ENCODE measurements at places on chromosomes 13 and 19.

DNA sequence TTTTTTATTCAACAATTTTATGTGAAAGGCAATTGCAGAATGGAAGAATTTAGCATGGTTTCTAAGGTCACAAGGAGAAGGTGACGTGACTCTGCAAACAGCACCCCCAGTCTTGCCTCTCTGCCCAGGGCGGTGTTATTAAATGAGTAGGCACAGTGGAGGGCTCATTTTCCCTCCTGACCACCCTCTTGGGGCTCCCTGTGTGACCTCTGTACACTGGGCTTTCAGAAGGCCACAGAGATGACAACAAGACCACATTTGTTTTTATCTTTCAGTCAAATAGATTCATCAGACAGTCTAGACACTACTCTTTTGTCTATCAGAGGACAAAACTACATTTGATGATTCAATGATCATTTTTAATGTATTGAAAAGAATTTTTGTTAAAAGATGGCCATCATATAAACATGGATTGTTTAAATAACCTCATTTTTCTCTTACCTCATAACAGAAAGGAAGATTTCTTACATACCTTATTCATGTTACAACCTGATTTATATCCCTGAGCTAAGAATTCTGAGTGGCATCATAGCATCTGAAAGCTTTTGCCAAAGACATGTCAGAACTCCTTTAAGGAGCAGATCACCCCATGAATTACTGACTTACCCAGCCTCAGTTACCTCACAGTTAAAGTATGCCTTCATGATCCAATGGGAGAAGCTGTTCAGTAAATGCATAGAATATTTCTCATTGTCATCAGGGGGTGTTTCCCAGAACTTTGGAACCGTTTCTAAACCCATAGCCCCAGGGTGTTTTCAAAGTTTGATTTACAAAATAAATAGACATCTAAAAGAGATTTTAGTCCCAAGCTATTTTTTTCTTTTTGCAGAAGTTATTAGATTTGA is 184.0 kb upstream of the RFC3 start:
- DNase-seq, result no peak

DNA sequence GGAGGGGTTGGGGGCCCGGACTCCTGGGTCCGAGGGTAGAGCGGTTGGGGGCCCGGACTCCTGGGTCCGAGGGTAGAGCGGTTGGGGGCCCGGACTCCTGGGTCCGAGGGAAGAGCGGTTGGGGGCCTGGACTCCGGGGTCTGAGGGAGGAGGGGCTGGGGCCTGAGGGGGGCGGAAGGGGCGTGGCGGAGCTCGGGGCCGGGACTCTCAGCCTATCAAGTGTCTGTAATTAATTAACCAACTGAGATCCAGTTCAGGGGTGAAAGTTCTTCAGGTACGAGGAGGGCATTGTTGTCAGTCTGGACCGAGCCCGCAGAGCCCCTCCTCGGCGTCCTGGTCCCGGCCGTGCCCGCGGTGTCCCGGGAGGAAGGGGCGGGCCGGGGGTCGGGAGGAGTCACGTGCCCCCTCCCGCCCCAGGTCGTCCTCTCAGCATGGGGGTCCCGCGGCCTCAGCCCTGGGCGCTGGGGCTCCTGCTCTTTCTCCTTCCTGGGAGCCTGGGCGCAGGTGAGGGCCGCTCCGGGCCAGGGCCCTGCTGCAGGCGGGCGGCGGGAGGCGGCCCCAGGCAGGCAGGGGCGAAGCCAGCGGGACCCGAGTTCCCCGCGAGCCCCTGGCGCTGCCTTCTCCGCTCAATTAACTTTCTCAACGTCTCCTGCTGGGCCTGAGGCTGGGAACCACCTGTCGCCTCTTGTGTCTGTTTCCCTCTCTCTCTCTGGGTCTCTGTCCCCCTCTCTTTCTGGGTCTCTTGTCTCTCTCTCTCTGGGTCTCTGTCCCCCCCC is 697 bp downstream of the FCGRT start:
- peak; percentile 59 for DNase-seq

DNA sequence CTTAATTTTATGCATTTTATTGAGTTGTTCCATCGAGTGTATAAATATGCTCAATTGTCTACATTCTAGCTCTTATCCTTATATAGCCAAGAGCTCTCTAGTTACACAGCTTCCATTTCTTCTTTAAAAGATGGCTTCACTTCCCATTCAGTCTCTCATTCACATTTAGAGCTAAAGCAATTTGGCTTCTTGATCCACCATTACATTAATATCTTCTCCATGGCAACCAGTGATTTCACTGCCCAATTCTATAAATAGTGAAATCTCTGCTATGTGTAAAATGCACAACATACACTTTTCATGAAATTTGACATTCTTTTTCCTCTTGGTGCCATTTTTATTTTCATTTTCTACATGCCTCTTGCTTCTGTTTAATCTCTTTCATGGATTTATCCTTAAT is 696.9 kb upstream of the ATXN8OS start:
- no peak for DNase-seq

- DNase-seq, result peak; percentile 56
Observed at GRCh38 chr19:6425732-6426620, 1.4 kb upstream of the KHSRP start.

DNA sequence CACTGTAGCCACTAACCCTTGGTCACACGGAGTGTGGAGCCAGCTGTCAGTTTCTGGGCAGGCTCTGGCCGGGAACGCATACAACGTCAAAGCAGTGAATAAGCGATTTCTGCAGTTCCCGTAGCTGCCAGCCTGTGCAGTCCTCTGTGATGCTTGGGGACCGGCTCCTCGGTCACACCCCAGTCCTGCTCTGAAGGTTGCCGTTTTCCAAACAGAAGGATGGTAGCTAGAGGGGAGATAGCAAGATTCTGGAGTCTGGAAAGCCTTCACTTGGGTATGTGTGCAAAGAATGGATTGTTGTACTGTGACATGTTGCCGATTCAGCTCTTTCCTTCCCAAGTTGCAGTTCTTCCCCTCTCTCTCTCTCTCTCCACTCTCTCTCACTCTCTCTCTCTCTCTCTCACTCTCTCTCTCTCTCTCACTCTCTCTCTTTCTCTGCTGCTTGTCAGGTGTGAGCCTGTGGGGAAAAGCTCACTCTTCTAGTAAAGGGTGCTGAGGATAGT is 38.7 kb upstream of the C1QTNF9 start:
- DNase-seq, result no peak

DNA sequence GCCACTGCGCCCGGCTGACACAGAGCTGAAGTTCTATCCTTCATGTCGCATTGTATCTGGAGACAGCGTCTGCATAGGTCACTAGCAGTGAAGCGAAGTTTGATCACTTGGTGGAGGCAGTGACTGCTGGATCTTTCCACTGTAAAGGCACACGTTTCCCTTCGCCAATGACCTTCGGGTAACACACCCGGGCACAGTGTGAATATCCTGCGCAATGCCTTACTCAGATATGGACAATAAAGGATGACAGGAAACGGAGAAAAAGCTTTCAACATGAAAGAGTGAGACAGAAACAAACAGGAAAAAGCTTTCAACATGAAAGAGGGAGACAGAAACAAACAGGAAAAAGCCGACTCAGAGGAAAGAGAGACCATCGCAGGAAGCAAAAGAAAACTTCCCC is 17.1 kb downstream of the ARL11 start:
- no peak for DNase-seq

- DNase-seq, result no peak
Observed at GRCh38 chr13:34913040-34913439, 29.0 kb upstream of the NBEA start.

DNA sequence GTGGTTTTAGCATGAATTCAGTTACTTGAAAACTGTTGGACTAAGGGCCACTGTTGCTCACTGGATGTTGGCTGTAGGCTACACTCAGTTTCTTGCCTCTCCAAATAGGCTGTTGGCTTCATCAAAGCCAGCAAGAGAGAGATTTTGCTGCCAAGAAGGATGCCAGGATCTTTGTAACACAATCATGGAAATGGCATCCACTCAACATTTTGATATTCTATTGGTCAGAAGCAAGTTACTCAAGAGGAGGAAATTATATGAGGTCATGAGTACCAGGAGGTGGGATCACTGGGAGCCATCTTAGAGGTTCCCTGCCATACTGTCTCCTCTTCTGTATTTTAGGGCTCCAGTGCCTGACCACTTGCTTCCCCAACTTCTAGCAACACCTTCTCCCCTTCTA is 30.6 kb downstream of the SYDE1 start:
- DNase-seq, result no peak

GRCh38 chr19:9057505-9058258 is 29.2 kb upstream of the OR1M1 start:
- DNase-seq, result no peak

GRCh38 chr19:57071444-57071843 is 48.3 kb upstream of the USP29 start:
- no peak for DNase-seq

DNA sequence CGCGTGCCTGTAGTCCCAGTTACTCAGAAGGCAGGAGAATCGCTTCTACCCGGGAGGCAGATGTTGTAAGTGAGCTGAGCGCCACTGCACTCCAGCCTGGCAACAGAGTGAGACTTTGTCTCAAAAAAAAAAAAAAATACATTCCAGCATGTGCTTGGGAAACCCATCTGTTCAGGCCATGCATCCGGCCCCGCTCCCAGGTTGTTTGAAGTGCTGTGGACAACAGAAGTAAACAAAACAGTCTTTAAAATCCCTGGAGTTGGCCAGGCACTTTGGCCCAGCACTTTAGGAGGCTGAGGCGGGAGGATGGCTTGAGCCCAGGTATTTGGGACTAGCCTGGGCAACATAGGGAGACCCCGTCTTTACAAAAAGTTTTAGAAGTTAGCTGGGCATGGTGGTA is 3.2 kb upstream of the PTPRS start:
- no peak for DNase-seq

DNA sequence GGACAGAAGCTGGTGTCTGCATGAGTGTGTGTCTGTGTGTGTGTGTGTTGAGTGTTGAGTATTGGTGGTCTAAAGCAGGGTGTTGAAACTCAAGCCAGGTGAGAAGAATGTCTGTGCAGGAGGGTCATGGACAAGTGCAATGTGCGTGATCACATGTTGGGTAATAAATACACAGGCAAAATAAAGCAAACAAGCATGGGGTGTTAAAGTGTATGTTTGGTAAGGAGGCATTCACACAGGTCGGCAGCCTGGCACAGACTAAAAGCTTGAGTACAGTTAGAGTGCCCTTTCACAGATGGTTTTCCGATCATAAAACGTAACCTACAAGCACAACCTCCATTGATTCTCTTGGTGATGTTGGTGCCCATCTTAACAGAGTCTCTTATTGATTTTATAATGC is 476.9 kb upstream of the KLHL1 start:
- no peak for DNase-seq

GRCh38 chr19:16039545-16039944 is 36.8 kb upstream of the TPM4 start:
- DNase-seq, result no peak

DNA sequence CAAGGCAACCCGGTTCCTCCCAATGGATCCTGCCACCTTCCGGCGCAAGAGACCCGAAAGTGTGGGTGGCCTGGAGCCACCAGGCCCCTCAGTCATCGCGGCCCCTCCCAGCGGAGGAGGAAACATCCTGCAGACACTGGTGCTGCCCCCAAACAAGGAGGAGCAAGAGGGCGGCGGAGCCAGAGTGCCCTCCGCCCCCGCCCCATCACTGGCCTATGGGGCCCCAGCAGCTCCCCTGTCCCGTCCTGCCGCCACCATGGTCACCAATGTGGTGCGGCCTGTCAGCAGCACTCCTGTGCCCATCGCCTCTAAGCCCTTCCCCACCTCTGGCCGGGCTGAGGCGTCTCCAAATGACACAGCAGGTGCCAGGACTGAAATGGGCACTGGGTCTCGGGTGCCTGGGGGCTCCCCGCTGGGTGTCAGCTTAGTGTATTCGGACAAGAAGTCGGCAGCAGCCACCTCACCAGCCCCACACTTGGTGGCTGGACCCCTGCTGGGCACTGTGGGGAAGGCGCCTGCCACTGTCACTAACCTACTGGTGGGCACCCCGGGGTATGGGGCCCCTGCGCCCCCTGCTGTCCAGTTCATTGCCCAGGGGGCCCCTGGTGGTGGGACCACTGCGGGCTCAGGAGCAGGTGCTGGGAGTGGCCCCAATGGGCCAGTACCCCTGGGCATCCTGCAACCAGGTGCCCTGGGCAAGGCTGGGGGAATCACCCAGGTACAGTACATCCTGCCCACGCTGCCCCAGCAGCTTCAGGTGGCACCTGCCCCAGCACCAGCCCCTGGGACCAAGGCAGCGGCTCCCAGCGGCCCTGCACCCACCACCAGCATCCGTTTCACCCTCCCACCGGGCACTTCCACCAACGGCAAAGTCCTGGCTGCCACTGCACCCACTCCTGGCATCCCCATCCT is 11.2 kb upstream of the PRR19 start:
- DNase-seq, result peak; percentile 71

DNA sequence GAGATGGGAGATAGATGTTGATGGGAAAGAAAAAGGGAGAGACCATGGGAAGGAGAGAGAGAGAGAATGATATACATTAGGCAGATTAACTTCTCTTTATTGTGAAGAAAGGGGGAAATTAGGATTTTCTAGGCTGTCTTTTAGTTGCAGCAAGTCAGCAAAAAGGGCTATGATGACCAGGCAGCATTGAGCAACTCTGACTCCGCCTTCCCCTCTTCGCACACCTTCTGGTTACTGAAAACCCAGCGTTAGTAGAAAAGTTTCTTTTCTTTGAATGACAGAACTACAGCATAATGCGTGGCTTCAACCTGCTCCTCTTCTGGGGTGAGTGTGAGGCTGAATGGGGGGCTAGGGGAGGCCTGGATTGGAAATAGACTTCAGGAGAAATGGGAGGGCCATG is at the start of gene ADGRE1:
Gene ADGRE1 (plus strand): TSS at position 264 of the 400 bp plus-strand sequence. CDS start 30 bp downstream, at position 294.
- no peak for DNase-seq

DNA sequence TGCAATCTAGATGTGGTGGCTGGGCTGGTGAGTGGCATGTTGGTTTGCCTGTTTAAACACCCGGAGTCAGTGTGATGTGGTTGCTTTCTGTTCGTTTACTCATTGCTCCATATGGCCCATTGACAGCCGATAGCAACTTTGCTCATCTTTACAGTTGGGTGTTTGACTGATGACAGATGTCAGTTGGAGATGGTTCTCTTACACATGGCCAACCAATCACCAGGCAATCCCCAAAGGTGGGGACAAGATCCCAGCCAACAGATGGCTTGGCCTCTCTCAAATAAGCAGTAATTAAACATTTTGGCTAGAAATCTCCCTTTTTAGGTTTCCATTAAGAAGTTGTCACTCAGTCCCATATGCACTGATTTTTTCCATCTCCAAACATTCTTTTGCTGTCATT is 497.1 kb upstream of the ARGLU1 start:
- no peak for DNase-seq

DNA sequence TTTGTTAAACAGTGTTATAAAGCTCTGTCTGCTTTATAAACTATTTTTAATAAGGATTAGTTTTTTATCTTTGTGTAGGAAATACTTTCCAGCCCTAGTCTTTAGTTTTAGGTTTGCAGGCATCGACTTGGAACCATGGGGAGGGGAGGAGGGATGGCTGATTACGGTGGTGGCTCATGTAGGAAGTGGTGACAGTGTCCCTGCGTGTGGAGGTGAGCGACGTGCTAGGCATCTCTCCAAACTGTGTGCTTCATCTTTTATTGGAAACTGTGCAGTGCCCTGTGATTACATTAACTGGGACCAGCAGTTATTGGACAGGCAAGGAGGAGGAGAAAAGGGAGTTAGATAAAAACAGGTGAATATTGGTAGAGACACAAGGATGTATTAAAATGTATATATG is 203.8 kb downstream of the ATP8A2 start:
- no peak for DNase-seq
